LNCaP clone FGC (cell line): ENCODE measurements at places on chromosomes 4 and X.
A peak's percentile ranks its signal among the peaks of the same experiment; 100 is the strongest.

DNA sequence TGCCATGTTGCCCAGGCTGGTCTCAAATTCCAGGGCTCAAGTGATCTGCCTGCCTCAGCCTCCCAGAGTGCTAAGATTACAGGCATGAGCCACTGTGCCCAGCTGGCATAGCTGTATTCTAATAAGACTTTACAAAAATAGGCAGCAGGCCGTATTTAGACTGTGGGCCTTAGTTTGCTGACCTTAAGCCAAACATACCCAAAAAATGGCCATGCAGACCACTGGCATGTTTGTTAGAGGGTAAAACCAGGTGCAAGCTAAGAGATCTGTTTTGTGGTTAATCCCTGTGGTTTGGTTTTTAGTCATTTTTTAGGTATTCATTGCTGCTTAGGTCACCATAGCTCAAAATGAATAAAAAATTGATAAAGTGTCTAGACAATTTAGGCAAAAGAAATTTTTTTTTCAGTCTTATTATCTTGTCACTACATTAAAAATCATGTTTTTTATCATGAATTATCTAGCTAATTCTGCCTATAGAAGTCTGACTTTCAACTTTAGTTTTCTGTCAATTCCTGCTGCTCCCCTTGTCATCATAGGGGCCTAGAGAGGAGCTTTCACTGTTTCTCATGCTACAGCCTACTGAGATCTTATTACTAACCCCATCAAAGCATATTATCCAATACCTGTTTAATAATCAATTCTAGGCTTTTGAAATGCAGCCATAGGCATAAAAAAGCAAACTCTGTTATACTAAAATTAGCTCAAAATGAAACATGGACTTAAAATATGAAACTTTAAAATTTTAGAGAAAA lies 7.5 kb upstream of the SPINK2 start:
- DNase-seq, result no peak

DNA sequence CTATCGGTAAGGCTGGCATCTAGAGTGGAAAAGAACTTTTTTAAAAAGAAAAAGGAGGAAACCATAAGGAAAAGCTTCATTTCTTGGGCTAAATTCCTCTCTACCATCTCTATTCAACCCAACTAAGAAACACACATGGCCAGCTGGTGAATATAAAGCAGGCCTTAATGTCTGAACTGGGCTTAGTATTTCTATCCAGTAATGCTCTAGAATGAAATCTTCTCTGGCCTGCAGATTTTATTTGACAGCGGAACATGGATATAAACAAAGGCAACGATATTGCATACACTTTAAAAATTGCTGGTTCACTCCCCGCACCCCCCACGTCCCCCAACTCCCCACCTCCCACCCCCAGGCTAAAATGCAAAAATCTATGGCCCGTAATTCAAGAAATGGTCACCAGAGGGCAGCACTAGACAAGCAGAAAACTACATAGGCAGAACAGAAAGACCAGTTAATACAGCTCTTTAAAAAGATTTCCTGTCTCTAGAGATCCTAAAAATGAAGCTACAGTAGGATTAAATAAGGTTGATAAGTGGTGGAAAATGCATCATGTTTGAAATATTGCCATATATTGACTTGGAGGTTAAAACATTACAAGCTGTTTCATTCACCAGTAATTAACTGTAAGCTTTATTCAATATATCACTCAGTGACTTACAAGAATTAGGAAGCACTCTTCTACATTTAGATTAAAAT lies 155.2 kb upstream of the GALNT7 start:
- DNase-seq, result no peak

GRCh38 chr4:52751487-52751911 lies 274 bp upstream of the ERVMER34-1 start:
- DNase-seq, result peak; percentile 17

DNA sequence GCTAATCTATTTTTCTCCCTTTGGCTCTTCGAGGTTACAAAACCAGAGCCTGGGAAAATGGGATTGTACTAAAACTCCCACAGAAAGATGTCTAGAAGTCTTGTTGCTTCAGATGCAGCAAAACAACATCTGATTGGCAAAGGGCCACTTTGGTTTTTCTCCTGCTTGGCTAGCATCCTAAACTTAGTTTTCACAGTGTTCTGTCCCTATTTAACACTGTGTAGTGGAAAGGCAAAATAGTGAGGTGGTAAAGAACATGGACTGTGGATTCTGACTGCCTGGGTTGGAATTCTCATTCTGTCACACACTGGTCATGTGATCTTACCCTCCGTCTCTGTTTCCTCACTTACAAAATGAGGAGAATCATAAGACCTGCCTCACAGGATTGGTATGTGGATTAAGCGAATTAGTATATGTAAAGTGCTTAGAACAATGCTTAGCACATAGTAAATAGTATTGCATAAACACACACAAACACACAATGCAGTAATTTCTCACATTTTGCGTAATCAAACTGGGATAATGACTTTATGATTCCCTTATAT lies 23.5 kb downstream of the TIGD2 start:
- no peak for DNase-seq

DNA sequence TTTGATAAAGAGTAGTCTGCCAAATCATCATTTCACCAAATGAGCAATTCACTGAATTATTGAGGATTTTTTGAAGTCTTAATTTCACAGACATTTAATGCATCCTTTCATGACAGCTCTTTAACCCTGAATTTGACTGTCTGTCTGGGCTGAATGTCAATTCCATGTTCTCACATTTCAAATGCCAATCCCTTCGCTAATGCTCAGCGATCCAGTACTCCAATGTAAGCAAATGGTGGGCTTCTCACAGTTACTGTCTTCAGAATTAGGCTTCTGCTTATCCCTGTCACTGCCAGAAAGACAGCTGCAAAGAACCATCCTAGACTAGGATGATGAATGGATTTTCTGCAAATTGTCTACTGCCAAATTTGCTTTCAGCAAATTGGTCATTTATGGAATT lies 36.2 kb upstream of the USP38 start:
- no peak for DNase-seq

- DNase-seq, result no peak
Measured at GRCh38 chr4:2925496-2925895, 37.7 kb downstream of the NOP14 start.

- DNase-seq, result no peak
Measured at GRCh38 chr4:177517862-177518261, 75.6 kb upstream of the AGA start.

DNA sequence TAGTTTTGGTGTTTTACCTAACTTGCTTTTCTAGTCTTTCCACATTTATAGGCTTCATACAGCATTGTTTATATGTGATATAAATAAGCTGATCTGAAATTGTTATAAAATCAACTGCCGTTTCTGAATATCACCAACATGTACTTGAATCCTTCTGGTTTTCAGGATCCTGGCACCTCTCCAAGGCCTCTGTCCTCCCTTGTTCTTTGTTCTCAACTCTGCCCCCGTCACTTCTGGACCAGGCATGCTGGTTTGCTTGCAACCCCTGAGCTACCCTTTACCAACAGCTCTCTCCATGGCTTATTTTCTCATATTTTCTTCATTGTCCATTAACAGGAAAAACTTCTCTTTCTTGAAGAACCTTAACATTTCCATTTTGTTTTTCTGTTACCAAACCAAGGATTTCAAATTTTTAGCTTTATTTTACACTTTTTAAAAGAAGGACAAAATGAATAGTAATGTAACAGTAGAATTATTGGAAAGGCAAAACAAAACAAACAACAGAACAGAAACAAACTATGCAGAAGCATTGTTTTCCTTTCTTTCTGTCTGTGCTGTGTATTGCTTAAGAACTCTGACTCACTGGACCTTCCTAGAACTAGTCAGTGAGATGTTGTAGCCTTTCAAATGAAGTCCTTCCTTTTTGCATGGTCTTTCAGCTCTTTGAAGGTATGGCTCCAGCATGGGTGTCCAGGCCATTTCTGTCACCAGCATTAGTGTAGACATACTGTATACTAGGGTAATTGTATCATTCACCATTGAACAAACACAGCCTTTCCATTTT lies 44.8 kb downstream of the BANK1 start:
- DNase-seq, result peak; percentile 66

DNA sequence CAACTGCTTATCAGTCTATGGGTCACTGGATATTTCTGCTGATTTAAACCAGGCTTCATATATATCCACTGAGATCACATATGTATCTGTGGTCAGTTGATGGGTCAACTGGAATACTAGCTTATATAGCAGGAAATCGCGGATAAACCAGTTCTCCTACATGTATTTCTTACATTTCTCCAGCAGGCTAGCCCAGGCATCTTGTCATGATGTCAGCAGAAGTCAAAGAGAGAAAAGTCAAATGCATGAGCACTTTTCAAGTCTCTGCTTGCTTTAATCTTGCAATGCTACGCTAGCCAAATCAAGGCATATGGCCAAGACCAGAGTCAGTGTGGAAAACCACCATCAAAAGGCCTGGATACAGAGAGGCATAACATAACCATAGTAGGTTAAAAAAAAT lies 1008.8 kb upstream of the DIAPH2 start:
- DNase-seq, result no peak

- no peak for DNase-seq
Measured at GRCh38 chr4:117640836-117641235, 393.4 kb upstream of the NDST3 start.

DNA sequence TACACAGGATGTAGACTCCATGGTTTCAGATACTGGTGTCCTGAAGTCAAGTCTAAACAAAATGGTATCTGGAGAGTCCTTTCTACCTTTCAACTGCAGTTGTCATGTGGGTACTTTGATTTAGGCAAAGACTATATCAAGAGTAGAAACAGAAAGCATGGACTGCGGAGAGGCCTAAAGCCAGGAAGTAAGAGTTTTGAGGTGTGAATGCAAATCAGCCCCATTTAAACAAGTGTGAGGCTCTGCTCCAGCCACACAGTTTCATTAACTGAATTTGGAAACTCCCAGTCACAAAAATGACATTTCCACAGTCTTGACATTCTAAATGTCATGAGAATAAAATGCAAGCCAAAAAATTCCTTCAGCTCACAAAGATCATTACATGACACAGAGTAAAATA lies 87.2 kb upstream of the MCF2 start:
- DNase-seq, result no peak
